ENCODE measurements at places on chromosomes 7 and 10.

DNA sequence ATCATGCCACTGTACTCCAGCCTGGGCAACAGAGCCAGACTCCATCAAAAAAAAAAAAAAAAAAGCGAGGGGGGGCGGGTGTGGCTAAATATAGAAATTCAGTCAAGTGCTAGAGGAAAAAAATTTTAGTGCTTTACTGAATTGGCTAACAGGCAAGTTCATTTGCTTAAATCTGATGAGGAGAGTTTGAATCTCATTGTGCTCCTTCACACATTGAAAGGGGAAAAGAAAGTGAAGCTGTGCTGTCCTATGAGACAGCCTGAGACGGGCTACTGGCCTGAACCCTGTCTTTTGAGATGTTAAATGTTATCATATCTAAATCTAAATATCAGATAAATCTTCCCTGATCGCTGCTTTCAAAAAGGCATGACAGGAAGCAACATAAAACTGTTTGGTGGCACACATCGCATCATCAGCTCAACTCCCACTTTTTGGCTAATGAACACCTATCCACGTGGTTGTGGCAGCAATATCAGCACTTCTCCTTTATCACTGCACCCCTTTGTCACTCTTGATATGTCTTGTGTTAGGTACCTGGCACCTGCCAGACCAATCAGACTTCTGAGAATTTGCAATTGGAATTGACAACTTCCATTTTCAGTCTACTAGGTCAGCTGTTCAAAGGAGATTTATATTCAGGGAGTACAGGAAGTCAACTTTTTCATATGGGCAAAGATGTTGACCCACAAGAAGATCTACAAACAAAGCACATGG is 14.0 kb upstream of the IFIT1B start:
- DNase-seq = no peak

DNA sequence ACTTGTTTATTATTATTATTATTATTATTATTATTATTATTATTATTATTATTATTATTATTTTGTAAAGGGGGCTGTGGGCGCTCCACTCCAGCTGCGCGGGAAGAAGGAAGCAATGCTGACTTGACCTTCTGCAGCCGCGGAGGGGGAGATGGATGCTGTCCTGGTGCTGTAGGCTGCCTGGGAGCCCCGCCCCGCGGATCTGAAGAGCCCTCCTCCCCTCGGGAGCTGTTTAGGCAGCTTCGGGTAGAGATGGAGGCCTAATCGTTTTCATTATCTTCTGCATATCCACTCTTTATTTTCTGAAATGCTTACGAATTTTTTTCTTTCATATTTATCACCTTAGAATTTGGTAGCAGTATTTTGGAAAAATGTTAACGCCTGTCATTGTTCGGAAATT is 101.2 kb upstream of the KLF6 start:
- DNase-seq = no peak

GRCh38 chr7:109579901-109580300 is 1010.2 kb downstream of the DNAJB9 start:
- no peak for DNase-seq

GRCh38 chr10:113337142-113337541 is 215.7 kb upstream of the HABP2 start:
- no peak for DNase-seq

- no peak for DNase-seq
Measured at GRCh38 chr7:27110186-27111031, 7.9 kb upstream of the HOXA2 start.

- DNase-seq = no peak
Measured at GRCh38 chr7:106623853-106624252, 37.1 kb downstream of the CCDC71L start.

DNA sequence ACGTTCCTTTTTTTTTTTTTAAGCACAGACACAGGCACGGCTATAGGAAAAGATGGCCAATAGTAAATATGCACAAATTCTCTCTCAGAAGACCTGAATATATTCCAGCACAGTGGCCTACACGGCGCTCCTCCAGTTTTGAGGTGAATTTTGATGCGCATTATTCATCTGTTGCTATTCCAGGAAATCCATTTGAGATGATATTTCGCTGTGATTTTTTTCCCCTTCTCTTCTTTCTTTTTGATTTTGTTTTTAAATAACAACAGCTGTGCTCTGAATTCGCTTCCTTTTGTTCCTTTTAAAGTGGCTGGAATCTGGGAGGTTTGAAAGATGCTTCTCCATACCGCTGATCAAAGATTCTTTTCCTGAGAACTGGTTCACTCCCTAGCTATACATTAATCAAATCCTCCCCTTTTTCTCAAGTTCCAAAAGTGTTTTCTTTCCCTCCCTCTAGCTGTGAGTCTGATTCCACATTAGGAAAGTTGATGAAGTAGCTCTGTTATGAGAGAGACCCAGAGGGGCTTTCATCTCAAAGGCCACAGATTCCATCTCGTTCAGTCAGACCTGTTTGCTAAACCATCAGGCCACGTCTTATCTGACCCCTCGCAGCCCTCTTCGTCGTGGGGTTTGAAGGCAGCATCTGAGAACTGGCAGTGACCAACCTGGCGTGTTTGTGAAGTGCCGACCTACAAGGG is 602.7 kb upstream of the NRP1 start:
- DNase-seq = no peak

GRCh38 chr7:73954181-73954580 is 73.8 kb upstream of the ELN start:
- DNase-seq = no peak
